SW 1271 (cell line): ENCODE measurements at places on chromosomes 7 and 10.

DNA sequence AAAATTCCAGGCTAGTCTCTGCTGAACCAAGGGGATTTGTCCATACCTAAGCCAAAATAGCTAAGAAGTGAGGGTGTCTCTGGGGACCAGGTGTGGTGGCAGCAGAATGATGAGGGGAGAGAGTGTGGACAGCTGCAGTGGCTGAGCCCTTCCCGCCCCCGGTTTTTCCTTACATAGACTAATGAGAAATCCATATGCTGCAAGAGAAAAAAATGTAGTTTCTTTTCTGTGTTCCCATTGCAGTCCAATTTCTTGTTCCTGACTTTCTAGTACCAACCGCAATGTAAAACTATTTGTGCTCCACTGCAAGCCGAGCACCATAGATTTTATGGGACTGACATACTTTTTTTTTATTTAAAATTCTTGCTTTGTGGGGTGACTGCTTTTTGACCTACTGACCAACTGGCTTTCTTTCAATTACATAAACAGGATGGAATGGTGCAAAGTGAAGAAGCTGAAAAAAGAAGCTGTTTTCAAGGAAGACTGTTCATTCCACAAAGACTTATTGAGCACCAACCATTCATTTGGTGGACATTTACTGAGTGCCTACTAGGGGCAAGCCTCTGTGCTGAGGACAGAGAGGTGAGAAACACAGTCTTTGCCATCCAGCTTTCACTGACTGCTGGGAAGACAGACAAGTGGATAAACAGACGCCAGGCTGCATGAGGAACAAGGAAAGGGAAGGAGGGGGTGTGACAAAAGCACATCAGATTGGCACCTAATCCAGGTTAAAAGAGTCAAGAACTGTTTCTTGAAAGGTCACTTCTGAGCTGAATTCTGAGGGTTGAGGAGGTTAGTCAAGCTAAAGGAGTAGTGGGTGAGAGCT lies 9.8 kb downstream of the CEP41 start:
- DNase-seq: no peak

DNA sequence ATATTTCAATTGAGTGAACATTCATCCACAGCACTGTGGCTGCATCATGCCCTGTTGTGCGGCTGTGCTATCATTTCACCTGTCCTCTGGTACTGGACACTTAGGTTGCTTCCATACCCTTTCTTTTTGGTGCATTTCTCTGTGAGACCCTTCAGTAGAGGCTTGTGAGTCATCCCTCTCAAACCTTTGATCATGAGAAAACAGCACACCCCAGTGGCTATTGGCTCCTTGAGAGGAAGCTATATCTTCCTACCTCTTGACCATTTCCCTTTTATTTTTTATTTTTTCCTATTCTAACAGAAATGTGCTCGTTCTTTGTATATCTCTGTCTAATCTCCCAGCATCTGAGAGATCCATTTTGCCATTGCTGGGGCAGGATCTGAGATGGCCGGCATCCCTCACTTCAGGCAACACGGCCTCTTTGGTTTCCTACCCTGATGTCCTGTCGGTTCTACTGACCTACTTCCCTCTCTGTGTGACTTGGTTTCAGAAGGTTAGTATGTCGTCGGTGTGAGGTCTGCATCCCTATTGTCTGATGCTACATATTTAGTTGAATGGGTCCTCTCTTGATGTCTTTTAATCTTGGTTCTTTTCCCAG lies 23.8 kb upstream of the PIK3AP1 start:
- DNase-seq: no peak

GRCh38 chr7:98788966-98789365 lies 80.8 kb downstream of the TMEM130 start:
- no peak for DNase-seq

DNA sequence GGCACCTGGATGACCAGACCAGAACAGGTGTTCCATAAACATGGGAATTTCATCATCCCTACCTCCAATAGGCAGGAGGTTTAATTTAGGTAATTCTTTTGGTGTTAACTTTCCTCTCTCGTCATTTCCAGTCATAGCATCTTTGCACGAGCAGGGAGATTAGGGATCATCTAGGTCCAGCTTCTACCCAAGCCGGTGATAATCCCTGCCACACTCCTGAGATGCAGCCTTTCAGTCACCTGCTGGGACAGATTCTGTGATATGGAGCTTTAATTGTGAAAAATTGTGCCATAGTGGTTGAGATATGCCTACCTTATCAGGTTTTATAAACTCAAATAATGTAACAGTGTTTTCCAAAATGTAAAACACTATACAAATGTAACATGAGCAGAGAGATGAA lies 191.8 kb upstream of the AOAH start:
- no peak for DNase-seq

- no peak for DNase-seq
These were observed 2.0 kb downstream of the RELN start for GRCh38 chr7:103987451-103987850.
